ENCODE measurements at places on chromosomes 12 and 14. TPM values are rescaled to one million over a fixed set of nuclear protein-coding genes. Genes with fewer than 3 reads are reported as not detected.

DNA sequence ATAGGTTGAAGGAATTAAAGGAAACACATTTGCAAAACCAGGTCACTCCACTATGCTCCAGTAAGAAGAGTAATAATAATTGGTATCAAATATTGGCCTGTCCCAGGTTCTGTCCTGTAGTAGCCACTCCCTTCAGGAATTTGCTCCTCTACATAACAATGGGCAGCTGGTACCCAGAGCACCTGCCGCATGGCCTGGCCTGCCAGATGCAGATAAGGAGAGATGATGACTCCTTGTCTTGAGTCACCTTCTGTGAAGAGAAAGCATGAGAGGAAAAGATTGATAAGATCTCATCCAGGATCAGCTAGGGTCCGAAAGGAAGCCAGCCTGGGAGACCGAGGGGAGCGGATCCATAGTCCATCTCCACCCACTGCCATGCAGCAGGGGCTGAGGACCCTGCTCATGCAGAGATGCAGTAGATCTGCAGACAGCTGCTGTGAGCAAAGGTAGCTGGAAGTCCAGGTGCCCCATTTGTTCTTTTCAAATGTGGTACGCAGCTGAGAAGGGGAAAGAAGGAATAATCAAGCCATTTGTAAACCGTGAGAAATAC, 24.3 kb downstream of the VCPKMT start:
- H3K4me1 ChIP-seq = peaks cover 78% of the 10 kb centered on the region
- H3K36me3 ChIP-seq = no peaks in the 10 kb centered on the region
- no peak overlapping the region for H3K27ac ChIP-seq
- no peak overlapping the region for H3K4me3 ChIP-seq
- H3K27me3 ChIP-seq = no peaks in the 10 kb centered on the region

- no peak overlapping the region for H3K4me3 ChIP-seq
- no peaks in the 10 kb centered on the region for H3K27me3 ChIP-seq
- DNase-seq = no peak
- no peaks in the 10 kb centered on the region for H3K36me3 ChIP-seq
- H3K4me1 ChIP-seq = no peaks in the 10 kb centered on the region
Observed at GRCh38 chr12:41956353-41956752, 188.3 kb downstream of the GXYLT1 start.

DNA sequence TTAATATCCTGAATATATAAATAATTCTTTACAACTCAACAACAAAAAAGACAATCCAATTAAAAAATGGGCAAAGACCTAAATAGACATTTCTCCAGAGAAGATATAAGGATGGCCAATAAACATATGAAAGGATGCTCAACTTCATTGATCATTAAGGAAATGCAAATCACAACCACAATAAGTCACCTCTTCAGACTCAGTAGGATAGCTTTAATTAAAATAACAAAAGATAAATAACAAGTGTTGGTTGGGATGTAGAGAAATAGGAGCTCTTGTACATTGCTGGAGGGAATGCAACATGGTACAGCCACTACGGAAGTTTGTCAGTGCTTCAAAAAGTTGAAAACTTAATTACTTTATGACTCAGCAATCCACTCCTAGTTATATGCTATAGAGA, 129.7 kb upstream of the OVCH1 start:
- peaks cover 4% of the 10 kb centered on the region for H3K27me3 ChIP-seq
- H3K4me1 ChIP-seq = no peaks in the 10 kb centered on the region
- no peak overlapping the region for H3K4me3 ChIP-seq
- no peaks in the 10 kb centered on the region for H3K36me3 ChIP-seq

- H3K36me3 ChIP-seq = no peaks in the 10 kb centered on the region
- no peak for DNase-seq
Observed at GRCh38 chr14:33343016-33343415, 404.3 kb downstream of the NPAS3 start.

DNA sequence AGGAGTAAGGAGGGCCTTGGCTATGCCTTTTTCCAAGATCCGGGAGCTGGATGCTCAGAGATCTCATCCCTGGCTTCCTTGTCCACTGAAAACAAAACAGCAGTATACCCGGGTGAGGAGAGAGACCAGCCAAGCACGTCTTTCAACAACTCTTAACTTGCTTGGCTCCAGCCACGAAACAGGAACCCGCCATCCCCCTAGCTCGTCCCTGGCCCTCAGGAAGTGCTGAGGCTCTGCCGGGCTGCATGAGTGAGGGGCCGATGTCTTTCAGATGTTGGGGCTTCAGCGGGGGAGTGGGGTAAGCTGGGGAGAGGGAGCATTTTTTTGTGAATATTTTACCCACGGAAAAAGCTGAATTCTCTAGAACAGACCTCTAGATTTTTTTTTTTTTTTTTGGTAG, 231.1 kb downstream of the CACNA1C start:
- H3K27me3 ChIP-seq = peaks cover 26% of the 10 kb centered on the region
- H3K27ac ChIP-seq = no peak overlapping the region
- no peak for DNase-seq

GRCh38 chr14:31897581-31898186, 179.4 kb upstream of the ARHGAP5 start:
- no peak overlapping the region for H3K4me3 ChIP-seq
- no peaks in the 10 kb centered on the region for H3K4me1 ChIP-seq

DNA sequence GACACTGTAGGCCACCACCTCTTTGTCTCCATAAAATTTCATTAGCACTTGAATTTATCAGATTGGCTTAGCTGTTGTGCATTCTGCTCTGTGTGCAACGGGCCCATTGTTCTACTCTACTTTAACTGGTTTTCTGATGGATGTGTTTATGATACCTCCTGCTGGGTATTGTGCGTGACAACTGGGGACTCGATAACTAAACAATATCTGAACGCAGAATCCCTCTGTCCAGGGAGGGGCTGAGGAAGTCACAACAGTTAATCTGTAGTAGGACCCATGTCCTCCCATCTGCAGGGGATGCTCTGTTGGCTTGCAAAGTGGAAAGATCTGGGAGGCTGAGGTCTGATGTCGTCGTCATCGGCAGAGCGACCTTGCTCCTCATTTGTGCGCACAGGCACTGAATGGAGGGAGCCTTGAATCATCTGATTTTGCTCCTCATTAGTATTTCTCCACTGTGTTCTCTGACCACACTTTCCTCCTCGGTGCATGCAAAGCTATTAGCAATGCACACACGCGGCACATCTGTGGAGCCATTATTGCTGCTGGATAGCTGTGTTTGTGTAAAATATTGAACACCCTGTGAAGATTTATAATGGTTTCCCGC, 422.5 kb downstream of the NRXN3 start:
- no peaks in the 10 kb centered on the region for H3K27me3 ChIP-seq
- no peak overlapping the region for H3K4me3 ChIP-seq
- DNase-seq = no peak
- H3K27ac ChIP-seq = no peak overlapping the region

Gene RXYLT1
- 8.5 TPM for total RNA-seq

Gene NANOG
- not detected for total RNA-seq

Gene CDH24
- 3.0 TPM for total RNA-seq

Gene RNU4-1
- total RNA-seq = 2,065 TPM

Gene TBC1D30
- 0.10 TPM for total RNA-seq

Gene MYO1A
- 1.4 TPM for total RNA-seq

Gene SYNDIG1L
- total RNA-seq = not detected

Gene C12orf42
- 9.6 TPM for total RNA-seq

Gene PLEKHG7
- not detected for total RNA-seq

Gene TAS2R7
- not detected for total RNA-seq

Gene PHLDA1
- total RNA-seq = 6.3 TPM
